ENCODE measurements at places on chromosomes 6 and 20. TPM values are rescaled to one million over a fixed set of nuclear protein-coding genes. Genes with fewer than 3 reads are reported as not detected.

GRCh38 chr6:64217721-64218620 is 582.4 kb downstream of the PHF3 start:
- H3K27ac ChIP-seq = peak overlapping the region; percentile 24
- H3K4me3 ChIP-seq = no peak overlapping the region
- no peaks in the 10 kb centered on the region for H3K27me3 ChIP-seq
- DNase-seq = no peak

GRCh38 chr20:38628580-38629470 is 27.2 kb downstream of the ARHGAP40 start:
- H3K27me3 ChIP-seq = no peaks in the 10 kb centered on the region
- H3K36me3 ChIP-seq = no peaks in the 10 kb centered on the region
- no peak overlapping the region for H3K4me3 ChIP-seq
- no peak overlapping the region for H3K27ac ChIP-seq
- no peak for DNase-seq

Gene CNR1
- polyA plus RNA-seq = 1.1 TPM

Gene TMC2
- not detected for polyA plus RNA-seq

Gene MOXD1
- polyA plus RNA-seq = 9.0 TPM

Measured in hepatocyte (in vitro differentiated cells).